ENCODE measurements at places on chromosomes 13 and 19.

GRCh38 chr13:82962397-82962796 is 919.9 kb downstream of the SLITRK1 start:
- DNase-seq, result no peak

DNA sequence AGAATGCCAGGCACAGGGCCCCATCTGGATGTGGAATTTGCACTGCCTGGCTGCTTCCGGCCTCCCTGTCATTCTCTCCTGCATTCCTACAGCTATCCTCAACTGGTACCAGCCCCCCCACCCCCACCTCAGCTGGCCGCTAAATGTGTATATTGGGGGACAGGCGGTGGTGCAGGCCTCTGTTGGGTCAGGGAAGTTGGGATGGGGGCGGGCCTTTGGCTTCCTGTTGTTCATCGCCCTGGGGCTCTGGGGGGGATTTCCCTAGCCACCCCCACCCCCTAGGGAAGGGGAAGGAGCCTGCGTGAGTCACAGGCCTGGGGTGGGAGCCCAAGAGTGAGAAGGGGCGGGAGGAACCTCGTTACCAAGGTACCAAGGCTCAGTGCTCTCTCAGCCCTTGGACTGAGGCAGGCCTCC is 10.6 kb downstream of the POU2F2 start:
- DNase-seq, result no peak

DNA sequence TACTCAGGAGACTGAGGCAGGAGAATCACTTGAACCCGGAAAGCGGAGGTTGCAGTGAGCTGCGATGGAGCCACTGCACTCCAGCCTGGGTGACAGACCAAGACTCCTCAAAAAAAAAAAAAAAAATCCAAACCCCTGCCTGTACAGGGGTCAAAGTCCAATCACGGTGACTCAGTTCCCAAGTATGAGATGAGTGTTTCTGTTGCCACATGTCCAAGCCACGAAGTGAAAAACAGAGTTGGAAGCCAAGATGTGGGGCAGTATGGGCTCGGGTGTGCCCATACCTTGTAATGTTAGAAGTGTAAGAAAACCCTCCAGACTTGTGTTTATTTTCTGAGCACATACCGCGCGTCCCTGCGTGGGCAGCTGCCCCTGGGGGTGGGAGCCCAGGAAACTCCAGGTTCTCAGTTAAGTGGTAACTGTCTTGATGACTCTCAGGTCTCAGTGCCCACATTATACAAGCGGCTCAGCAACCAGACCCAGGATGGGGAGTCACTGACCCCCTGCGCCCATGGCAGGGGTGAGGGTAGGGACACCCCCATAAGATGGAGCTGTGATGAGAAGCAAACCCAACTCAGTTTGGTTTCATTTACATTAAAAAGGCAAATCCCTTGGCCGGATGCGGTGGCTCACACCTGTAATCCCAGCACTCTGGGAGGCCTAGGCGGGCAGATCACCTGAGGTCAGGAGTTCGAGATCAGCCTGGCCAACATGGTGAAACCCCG is 1.2 kb upstream of the GPX4 start:
- DNase-seq, result no peak

DNA sequence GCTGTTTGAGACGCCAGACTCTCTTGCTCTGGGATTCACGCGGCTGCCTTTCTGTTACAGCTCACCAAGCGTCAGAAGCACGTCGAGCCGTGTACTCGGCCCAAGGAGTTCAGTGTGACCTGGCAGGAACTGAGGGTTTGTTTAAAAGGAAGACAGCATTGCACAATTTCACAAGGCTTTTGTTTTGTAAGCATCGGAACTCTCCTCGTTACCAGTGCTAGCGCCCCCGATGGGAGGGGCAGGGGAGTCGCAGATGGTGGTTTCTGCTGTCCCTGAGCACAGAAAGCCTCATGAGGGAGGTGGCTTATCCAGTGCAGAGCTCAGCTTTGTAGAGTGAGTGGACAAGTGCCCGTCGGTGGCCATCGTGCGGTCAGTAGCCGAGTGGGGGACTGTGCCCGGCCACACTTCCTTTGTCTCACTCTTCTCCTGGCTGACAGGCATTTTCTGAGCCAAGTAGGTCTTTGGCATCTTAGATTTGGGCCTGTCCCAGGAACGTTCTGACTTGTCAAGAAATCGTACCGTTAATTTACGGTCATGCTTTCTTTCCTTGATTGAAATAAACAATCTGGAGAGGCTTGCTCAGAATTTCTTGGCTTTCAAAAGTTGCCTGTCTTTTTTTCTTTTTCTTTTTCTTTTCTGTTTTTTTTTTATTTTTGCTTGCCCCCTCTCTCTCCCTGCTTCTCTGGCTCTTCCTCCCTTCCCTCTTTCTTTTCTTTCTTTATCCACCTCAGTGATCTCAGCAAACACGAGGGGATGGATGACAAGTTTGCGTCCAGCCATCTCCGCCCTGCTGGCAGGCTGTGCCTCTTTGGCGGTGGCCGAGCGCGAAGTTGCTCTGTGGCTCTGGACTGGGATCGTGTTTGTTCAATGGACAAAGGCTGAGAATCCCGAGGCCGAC is 7.7 kb downstream of the KDM4B start:
- no peak for DNase-seq

DNA sequence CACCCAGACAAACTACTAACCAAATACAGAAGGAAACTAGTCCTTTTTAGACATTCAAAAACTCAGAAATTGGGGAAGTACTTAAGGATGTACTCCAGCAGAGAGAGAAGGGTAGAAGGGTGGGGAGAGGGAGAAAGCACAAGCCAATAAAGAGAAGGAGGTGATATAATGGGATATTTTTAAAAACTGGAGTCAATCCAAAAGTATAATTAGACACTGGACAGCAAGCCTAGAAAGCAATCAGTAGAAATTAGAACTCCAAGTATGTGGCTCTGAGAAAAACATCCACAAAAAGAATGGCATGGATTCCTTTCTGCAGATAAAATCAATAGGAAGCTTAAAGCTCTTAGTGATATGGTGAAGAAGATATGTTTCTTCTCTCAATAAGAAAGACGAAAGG is 55.8 kb downstream of the PEPD start:
- no peak for DNase-seq

DNA sequence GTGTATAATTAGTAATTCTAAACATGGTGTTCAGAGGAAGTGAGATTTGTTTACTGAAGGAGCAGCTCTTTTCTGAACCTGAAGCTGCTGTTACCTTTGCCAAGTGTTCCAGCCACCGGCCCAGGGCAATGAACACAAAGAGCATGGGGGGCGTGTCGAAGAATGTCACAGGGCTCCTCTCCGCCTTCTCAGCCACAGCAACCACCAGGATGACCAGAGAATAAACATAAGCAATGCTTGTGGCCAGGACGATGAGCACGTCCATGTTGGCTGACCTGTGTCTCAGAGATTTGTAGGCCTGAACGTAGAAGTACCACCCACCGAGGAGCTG is 53.1 kb downstream of the ATP7B start:
- no peak for DNase-seq

All from NCI-H1436 treated with DMSO at 0.1 percent for 48 hours (cell line).